Activated CD4-positive, alpha-beta T cell treated with anti-CD3 and anti-CD28 coated beads for 24 hours (primary cell): ENCODE measurements at places on chromosomes 4 and X.

- DNase-seq: no peak
Measured at GRCh38 chr4:123776267-123776666, 379.7 kb downstream of the SPRY1 start.

- no peak for DNase-seq
Measured at GRCh38 chr4:143302536-143302935, 34.1 kb upstream of the GAB1 start.

DNA sequence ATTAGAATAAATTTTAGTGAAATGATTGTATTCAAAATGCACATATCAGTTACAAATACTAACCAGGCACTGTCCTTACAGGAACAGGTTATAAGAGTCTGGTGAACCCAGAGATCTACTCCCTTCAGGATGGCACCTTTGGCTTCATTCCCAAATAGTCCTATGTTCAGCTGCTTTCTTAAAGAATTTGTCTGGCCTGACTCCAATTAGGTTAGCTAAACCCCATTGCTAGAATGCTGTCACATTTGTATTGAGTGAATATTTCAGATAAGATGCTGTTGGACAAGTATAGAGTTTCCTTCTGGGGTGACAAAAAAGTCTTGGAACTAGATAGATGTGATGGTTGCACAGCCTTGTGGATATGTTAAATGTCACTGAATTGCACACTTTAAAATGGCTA lies 69.4 kb downstream of the EFHC2 start:
- DNase-seq: no peak

DNA sequence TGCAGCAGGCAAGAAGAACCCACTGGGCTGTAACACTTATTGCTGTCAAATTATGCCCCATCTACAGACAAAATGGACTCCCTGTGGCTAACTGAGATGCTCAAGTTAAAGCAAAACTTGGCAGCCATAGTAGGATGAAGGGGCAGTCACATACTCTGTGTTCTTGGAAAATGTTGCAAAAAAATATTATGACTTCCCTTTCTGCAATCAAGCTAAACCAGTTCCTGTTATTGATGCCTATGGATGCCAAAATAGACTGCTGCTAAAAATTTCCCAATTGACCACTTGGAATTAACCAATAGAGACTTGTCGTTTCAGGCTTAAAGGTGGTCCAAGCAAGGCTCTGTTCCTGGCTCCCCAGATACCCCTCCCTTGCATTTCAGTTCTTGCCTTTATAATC lies 49.5 kb downstream of the IQCM start:
- no peak for DNase-seq

DNA sequence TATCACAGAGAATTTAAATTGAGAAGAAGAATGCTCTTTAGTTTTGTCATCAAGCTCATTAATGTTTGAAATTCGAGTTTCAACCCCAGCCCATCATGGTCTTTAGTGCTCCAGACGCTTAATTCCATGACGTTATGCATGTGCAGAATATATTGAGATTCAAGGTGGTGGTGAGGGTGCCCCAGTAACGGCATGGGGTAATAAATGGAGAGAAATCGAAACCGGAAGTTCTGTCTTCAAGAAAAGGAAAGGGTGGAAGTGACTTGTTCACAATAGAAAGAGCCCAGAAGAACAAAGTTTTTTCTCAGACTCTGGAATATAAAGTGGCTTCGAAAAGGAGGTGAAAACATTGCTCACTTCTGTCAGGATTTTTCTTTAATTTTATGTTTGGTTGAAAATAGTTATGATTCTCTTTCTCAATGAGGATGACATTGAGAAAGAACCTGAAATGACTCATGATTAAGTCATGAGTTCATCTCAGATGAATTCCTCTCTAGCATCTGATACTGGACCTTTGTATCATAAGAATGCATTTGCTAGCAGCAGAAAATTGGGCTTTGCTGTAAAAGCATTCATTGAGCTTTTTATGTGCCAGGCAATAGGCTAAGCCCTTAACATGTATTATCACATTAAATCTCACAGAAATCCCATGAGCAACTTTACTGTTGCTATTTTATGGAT lies 779 bp upstream of the DDX60L start:
- no peak for DNase-seq

- DNase-seq: no peak
Measured at GRCh38 chr4:189279188-189279587, 661.5 kb upstream of the FRG1 start.

DNA sequence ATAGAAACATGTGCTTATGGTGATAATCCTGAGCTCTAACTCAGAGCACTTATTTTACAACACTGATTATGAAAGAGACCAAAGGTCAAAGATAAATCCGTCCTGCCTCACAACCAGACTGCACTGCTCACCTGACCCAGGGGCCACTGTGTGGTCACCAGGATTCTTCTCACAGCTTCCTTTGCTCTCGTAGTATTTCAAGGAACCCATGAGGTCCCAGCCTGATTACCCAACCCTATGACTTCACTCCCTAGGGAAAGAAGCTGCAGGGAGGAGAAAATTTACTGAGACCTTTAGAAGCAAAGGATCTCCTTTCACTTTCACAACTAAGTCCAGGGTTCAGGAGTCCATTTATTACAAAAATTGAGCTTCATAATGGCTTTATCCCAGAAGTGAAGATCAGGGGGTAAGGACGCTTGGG lies 9.6 kb downstream of the SLC25A5 start:
- no peak for DNase-seq

GRCh38 chr4:1413687-1414479 lies 7.6 kb upstream of the NKX1-1 start:
- DNase-seq: no peak

DNA sequence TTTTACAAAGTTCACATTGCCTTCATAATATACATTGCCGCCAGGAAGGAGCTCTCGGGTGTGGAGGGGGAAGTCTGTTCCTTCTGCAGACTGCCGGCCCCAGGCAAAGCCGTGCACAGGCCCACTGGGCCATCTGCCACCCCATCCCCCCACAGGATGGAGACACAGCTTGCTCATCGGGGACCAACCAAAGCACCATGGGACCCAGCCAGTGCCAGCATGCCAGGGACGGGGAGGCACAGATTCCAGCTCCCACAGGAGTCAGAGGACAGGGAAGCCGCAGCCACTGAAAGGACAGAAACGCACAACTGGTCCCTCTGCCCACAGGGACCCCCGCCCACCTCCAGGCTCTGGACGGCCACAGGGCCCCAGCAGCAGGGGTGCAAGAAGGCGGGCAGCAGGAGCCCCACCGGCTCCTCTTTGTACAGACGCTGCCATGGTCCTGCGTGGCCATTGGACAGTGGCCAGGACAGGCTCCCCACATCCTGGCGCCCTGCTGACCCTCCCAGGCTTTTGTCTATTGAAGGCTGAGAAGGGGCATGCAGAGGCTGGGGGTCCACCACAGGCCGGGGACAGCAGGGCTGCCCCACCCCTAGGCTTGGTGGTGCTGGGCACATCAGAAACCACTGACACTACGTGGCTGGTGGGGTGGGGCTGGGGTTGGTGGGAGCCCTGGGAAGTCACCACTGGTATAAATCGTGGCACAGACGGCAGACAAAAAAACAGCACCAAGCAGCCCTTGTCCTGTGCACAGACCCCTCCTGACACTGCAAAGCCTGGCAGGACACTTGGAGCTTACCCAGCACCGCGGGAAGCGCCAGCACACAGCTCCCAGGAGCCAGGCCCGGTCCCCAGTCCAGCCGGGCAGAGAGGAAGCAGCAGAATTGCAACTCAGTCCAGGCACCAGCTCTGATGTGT lies 89.0 kb downstream of the FAM53A start:
- DNase-seq: no peak

- no peak for DNase-seq
Measured at GRCh38 chrX:50962156-50962555, 51.6 kb downstream of the BMP15 start.

DNA sequence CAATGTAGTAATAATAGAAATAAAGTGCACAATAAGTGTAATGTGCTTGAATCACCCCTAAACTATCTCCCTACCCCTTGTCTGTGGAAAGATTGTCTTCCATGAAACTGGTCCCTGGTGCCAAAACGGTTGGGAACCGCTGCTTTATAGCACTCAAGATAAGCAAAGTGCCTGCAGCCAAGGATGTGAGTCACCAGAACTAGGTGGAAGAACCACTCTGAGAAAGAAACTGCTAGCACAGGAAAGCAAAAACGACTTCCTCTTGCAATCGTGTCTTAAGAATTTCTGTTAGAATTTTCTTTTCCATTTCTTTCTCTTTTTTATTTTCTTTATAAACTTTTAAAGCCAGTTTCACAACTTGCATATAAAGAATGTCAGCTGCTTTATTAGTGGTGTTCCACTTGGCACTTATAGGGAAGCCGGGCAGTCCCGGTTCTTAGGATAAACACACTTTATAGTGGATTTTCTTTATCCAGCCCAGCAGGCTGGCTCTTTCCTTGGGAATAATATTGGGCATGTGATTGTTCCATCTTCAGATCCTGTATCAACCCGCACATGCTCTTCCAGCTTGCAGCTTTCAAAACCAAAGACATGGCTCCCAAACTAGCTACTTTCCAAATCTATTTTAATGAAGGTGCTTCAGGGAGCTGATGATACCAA lies 32.3 kb upstream of the CXCL8 start:
- DNase-seq: no peak
